NCI-H1105 treated with DMSO at 0.1 percent for 48 hours (cell line): ENCODE measurements at places on chromosomes 2 and 18.
A peak's percentile ranks its signal among the peaks of the same experiment; 100 is the strongest.

GRCh38 chr2:77816618-77817017 is 294.4 kb upstream of the LRRTM4 start:
- no peak for DNase-seq

GRCh38 chr2:42339191-42339912 is 21.7 kb downstream of the COX7A2L start:
- no peak for DNase-seq

- no peak for DNase-seq
Measured at GRCh38 chr2:8693157-8693821, 11.4 kb downstream of the ID2 start.

- DNase-seq: no peak
Measured at GRCh38 chr2:152336854-152337510, 2.0 kb downstream of the FMNL2 start.

- DNase-seq: no peak
Measured at GRCh38 chr2:152063325-152063924, 35.4 kb downstream of the CACNB4 start.

- DNase-seq: no peak
Measured at GRCh38 chr2:136131961-136132824, 14.2 kb upstream of the CXCR4 start.

GRCh38 chr2:233037078-233037477 is 4.6 kb downstream of the NEU2 start:
- no peak for DNase-seq

GRCh38 chr2:43250015-43250414 is 23.6 kb upstream of the ZFP36L2 start:
- DNase-seq: no peak

DNA sequence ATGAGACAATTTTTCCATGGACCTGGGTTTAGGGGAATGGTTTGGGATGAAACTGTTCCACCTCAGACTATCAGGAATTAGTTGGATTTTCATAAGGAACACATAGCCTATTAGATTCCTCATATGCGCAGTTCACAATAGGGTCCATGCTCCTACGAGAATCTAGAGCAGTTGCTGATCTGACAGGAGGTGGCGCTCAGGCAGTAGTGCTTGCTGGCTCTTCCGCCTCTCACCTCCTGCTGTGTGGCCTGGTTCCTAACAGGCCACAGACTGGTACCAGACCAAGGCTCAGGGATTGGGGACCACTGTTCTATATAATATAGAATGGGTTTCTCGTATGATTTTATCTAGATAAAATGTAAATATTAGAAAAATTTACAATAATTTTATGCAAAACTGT is 338.7 kb downstream of the CPS1 start:
- DNase-seq: no peak

DNA sequence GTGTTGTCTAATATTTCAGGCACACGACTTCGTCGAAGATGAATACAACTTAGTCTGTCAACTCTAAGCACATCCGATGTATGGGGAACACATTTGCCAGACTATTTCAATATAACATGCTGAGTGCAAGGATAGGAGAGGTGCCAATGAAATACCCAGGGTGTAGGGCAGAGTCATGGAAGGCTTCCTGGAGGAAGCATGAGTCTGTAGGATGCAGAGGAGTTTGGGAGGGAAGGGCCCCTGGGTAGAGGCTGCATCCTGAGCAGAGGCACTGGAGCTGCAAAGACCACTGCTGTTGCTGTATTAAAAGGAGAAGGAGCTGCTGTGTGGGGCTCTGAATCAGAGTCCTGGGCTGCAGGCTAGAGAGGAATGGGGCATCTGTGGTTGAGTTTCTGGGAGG is 89.9 kb downstream of the ASAP2 start:
- DNase-seq: no peak

GRCh38 chr2:86020984-86021383 is 84.7 kb downstream of the POLR1A start:
- no peak for DNase-seq

GRCh38 chr2:283996-284794 is 3.7 kb downstream of the ALKAL2 start:
- no peak for DNase-seq

DNA sequence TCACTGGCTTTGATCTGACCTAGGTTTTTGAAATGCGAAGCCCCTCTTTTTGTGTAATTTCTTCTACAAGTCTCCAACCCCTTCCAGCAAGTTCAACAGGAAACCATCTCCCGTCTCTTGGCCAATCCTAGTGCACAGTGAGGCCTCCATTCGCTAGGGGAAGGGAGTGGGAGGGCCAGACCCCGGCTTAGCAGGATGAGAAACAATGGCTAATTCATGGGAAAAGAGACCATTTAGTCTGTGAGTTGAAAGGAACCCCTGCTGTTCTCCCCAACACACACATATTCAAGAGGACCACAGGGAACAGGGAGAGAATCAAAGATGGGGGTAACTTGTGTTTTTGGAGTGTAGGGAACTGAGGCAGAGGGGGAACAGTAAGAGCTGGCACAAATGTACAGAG is 83.0 kb downstream of the RTN4 start:
- DNase-seq: no peak

- DNase-seq: no peak
Measured at GRCh38 chr2:65380255-65380654, 52.1 kb downstream of the SPRED2 start.

- no peak for DNase-seq
Measured at GRCh38 chr2:30800159-30800558, 7.1 kb downstream of the CAPN13 start.

DNA sequence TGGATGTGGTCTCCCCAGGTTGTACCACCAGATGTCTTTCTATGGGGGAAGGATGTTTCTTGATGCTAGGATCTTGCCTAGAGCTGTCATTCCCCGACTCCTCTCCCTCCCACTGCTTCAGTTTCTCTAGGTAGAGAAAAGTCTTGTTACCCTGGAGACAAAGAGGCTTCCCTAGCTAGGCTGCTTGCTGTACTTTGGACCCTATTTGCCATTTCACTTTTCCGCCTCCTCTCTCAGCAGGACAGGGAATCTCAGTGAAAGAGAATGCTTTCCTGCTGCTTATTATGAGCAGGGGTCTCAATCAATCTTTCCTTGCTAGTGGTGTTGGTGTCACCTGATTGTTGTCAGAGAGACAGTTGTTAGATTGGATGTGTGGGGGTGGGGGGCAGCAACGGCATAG is 818.8 kb upstream of the GYPC start:
- no peak for DNase-seq

DNA sequence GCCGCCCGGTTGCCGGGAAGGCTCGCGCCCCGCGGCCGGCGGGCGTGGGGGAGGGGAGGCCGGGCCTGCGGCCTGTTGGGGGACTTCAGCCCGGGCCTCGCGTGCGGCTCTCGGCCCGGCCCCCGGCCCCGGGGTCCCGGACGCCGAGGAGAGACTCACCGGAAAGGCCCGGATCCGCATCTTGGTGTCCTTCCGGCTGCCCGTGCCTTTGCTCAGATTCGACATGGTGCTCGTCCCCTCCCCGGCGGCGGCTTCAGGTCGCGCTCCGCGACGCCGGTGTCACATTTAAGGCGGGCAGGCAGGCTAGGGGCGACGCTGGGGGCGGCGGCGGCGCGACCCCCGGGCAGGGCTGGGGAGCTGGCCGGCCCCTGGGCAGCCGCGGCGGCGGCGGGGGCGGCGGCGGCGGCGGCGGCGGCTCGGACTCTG is 365 bp downstream of the CUL3 start:
- DNase-seq: no peak

GRCh38 chr2:11239666-11240462 is 84.6 kb downstream of the SLC66A3 start:
- no peak for DNase-seq

DNA sequence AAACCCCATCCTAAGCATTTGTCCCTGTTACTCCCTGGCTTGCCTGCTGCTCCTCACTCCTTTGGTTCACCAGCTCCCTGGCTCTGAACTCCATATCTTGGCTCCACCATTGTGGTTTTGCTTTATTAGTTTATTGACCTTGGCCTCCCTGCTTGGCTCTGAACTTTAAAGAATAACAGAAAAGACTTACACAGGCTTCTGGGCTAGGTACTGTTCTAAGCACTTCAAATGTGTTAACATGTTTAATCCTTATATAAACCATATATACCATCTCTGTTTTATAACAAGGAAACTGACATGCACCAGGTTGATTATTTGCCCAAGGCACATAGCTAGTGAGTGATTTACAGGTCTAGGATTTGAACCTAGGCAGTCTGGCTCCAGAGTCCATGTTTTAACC is 149.7 kb upstream of the CAPN13 start:
- no peak for DNase-seq

- DNase-seq: peak; percentile 40
Measured at GRCh38 chr2:20291106-20291564, 59.5 kb downstream of the PUM2 start.

DNA sequence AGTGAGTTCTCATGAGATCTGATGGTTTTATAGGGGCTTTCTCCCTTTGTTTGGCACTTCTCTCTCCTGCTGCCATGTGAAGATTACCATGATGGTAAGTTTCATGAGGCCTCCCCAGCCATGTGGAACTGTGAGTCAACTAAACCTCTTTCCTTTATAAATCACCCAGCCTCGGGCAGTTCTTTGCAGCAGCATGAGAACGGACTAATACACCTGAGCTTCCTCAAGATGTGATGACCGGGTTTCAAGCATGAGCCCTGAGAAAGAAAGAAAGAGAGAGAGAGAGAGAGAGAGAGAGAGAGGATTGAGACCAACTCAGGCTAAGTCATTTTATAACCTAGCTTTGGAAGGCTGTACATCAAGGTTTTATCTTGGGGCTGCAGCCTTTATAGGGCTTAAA is 167.7 kb upstream of the SERPINE2 start:
- no peak for DNase-seq

DNA sequence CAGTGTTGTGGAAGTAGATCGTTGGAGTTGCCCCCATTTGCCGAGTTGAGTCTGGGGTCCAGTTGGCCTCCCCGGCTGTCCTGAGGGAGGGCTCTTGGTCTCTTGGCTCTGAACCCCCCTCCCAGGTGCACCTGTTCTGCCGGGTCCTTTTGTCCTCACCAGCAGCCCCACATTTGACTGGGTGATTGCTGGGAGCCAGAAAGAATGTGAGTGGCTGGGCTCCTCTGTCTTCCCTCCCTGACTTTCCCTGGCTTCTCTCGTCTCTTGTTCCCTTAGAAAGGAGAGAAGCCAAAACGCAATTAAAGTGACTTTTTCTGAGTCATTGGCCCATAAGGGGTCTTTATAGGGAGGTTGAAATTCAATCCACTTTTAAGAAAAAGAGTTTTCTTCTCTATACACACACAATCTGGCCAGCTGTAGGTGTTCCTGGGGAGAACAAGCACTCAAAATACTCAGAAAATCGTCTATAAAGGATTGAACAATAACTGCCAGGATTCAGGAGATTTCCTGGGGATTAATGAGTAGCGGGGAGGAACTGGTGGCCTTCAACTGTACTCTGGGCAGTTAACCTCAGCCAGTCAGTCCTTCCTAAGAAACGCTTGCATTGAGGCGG is 131.0 kb downstream of the TMEM182 start:
- DNase-seq: no peak

GRCh38 chr2:237614151-237614720 is 13.2 kb upstream of the LRRFIP1 start:
- peak; percentile 37 for DNase-seq

GRCh38 chr18:213966-214365 is 53.9 kb downstream of the THOC1 start:
- no peak for DNase-seq

GRCh38 chr18:39007031-39007902 is 1441.7 kb upstream of the CELF4 start:
- DNase-seq: no peak

GRCh38 chr2:236369661-236370062 is 105.5 kb upstream of the ASB18 start:
- DNase-seq: peak; percentile 70

DNA sequence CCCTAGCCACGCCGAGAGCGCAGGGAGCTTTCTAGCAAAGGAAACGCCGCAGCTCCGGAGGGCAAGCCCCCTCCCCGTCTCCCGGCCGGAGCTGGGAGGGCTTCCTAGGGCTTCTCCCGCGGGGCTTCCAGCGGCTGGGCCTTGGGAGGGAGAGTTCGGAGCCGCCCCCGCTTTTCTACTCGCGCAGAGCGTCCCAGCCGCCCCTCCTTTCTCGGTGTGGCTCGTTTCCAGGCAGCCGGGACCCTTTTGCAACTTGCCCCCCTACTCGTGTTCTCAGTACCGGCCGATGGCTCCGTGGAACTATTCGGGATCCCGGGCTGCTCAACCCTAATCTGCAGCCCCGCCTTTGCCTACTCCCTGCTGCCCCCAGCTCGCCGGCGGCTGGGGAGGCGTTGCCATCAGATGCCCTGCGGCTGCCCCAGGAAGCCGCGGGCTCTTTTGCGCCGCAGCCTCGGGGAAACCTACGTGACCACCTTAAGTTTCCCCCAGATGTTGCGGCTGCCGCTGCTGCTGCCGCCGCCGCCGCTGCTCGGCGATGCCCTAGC is 1.5 kb upstream of the NR4A2 start:
- peak; percentile 48 for DNase-seq

- DNase-seq: no peak
Measured at GRCh38 chr2:46963941-46964673, 48.5 kb upstream of the MCFD2 start.

DNA sequence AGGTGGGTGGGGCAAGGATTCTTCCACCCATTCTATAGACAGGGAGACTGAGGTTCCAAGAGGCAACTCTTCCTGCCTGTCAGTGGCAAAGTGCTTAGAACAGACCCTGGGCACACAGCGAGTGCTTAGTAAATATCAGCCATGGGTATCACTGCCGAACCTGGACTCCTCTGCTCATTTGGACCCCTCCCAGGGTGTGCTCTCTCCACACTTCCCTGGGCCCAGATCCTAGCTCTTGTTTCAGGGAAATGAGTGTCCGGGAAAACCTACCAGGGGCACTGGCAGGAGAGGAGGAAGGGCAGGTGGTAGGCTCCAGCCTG is 136.3 kb downstream of the CYP26B1 start:
- DNase-seq: no peak

DNA sequence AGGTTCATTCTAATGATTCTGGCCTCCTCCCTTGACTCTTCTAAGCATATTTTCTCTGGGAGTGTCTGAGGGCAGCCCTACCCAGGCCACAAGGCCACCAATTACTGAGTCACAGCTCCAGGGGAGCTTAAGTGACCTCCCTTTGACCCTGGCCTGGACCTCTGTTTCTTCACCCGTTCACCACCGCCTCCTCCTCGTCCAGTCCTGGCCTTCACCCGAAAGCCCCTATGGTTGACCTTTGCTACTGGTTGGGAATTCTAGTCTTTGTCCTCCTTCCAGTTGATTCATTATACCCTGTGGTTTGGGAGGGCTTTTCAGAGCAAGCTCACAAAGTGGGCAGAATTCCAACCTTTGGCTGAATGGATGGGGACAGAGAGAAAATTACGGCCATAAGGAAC is 72.6 kb downstream of the NRP2 start:
- DNase-seq: no peak
